Activated naive CD8-positive, alpha-beta T cell treated with anti-CD3 and anti-CD28 coated beads for 36 hours (primary cell): ENCODE measurements at places on chromosomes 4 and X.

GRCh38 chr4:94757192-94758140 is at the start of gene BMPR1B:
Gene BMPR1B, plus strand, starts transcription at chr4:94757955. Its CDS starts 346,470 bp downstream, at chr4:95104425.
- peak; percentile 12 for DNase-seq

DNA sequence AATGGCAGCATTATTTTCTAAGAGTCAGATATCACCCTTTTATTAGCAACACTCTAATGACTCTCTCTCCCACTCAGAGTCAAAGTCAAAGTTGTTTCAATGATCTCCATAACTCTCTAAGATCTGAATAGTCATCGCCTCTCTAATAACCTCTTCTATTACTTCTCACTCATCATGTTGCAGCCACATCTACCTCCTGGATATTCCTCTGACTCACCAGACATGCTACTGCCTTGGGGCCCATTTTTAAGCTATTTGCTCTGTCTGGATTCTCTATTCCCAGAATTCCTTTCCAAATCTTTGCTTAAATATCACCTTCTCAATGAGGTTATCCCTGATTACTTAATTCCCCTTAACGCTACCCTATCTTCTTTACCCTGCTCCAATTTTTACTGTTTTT is 391.8 kb upstream of the MAGEB16 start:
- no peak for DNase-seq

DNA sequence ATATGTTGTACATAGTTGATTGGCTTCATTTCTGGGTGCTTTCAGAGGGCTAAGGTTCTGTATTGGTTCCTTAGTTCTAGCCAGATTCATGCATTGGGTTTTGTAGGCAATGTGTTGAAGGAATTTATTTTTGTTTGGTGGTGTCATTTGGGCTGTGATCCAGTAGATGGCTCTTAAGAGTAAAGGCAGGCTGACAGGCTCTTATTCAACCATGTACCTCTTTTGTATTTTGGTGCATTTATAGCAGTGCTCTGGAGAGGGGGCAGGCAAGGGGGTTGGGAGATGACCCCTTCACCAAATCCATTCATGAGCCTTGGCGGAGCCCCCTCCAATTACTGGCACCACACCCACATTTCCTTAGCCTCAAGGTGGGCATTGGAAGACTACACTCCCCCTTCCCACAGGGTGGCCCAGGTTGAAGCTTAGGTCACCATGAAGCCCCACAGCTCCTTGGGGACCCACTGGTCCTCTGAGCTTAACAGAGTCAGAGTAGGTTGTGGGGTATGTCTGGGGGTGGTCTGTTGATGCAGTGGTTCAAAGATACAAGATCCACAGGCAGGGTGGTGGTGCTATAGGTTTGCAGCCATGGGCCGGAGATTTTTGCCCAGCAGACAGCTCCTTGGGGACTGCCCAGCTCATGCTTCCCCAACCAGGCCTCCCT is 143.0 kb upstream of the GNPDA2 start:
- no peak for DNase-seq

- DNase-seq, result no peak
Observed at GRCh38 chr4:6873291-6873690, 36.3 kb upstream of the TBC1D14 start.

GRCh38 chrX:37684973-37685372 is 618 bp upstream of the XK start:
- DNase-seq, result no peak

GRCh38 chr4:177177541-177178081 is 132.1 kb upstream of the NEIL3 start:
- DNase-seq, result no peak

DNA sequence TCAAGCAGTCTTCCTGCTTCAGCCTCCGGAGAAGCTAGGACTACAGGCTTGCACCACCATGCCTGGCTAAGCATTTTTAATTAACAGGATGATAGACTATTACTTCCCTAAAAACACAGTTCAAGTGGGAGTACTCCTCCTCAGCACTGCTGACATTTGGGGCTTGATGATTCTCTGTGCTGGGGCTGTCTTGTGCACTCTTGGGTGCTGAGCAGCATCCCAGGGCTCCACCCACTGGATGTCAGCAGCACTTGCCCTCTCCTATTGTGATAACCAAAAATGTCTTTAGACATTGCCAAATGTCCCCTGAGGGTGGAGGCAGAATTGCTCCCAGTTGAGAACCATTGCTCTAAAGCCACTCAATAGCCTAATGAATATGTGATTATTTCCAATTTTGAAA is 60.4 kb downstream of the CLCN4 start:
- DNase-seq, result no peak

DNA sequence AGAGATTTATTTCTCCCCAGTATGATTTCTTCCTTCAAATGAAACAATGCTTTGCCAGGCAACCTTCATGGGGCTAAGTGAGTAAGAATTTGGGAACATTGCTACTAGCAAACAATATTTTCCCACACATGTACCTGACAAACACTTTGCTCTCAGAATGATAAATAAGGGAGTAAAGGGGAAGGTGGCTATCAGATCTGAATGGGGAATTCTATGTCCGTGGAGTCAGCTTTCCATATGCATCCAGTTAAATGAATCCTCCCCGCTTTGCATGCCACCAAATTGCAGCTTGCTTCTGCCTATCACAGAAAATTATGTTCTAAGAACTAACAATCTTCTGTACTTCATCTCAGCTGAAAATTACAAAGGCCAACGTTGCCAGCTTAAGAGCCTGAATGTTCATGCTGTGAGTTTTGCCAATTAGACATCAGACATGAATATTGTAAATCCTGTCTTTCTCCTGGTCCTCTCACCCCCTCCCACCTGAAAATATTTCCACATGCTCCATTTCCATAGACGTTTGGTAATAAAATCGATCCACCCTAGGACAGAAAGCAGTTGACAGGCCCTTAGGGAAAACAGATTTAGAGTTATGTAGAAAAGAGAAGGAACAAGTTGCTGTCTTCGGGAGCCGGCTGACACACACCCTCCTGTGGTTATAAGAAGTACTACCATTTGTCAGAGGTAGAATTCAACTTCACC is 6.3 kb downstream of the MEPE start:
- DNase-seq, result no peak

- no peak for DNase-seq
Observed at GRCh38 chrX:134512566-134512965, 52.6 kb downstream of the HPRT1 start.

- no peak for DNase-seq
Observed at GRCh38 chr4:80678413-80678812, 342.9 kb downstream of the CFAP299 start.

DNA sequence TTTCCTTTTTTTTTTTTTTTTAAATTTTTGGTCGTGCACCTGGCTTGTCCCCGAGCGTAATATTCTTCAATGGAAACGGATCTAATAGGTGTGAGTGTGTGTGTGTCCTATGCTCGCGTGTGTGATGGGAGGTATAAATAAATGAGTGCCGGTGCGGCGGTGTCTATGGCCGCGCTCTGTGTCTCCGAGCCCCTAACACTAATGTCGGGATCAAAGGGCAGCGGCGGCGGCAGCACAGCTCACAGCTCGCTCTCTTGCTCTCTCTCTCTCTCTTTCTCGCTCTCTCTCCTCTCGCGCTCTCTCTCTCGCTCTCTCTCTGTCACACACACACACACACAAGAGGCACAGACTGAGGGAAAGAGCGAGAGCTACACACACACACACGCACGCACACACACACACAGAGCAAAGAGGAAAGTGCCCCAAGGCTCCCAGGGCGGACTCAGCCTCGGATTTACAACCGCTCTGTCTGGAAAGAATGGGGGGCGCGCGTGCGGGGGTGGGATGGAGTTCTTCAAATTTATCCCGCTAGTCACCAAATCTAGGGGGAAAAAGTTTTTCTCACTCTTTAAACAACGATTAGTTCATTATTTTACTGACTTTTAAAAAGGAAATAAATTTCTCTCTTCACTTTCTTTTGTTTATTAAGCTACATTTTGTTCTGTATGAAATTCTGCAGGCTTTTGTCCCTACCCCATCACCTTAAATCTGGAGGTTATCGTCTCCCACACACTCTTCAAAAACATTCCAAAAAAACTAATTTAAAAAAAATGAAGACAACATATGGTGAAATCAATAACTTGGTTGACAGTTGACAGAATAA is at the start of gene ZNF827:
Gene ZNF827 (minus strand): TSS at position 206 of the 823 bp plus-strand sequence. CDS start 416 bp downstream, outside the sequence.
- DNase-seq, result peak; percentile 64

- no peak for DNase-seq
Observed at GRCh38 chr4:89582756-89583505, 254.0 kb downstream of the SNCA start.

- no peak for DNase-seq
Observed at GRCh38 chr4:155005395-155006090, 202.9 kb upstream of the NPY2R start.

DNA sequence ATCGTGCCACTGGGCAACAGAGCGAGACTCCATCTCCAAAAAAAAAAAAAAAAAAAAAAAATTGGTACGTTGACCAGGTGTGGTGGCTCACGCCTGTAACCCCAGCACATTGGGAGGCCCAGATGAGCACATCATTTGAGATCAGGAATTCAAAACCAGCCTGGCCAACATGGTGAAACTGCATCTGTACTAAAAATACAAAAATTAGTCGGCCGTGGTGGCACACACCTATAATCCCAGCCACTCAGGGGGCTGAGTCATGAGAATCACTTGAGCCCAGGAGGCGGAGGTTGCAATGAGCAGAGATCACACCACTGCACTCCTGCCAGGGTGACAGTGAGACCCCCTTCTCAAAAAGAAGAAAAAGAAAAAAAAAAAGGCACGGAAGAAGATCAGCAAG is 24.5 kb downstream of the RBMX start:
- DNase-seq, result no peak

DNA sequence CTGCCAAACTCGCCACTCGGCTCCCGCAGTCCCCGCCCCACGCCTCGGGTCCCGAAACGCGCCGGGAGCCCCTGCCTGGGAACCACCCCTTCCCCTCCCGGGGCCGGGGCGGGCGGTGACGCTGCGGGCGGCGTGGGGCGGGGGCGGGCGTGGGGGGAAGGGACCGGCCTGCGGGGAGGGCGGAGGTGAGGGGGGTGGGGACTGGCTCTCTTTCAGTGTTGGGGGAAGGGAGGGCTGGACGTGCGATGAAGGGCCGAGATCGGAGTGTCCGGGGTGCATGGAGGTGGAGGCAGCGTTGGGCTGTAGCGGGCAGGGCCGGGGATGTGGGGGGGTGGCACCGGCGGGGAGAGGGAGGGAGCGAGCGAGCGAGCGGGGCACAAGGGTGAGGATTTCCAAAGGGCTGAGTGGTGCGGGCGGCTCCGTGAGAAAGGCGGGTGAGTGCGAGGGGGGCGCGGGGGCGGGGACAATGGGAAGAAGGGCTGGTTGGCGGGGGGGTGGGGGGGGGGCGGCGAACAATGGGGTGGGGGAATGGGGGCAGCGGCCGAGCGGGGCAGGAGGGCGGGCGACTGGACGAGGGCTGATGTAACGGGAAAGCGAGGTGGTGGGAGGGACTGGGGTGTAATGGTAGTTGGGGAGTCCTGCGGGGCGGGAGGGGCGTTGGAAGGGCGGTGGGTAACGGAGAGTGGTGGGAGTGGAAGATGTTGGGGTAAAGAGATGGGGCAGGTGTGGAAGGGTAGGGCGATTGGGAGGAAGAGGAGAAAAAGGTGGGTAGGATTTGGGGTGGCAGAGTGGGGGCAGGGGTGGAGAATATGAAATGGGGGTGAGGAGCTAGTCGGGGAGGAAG is 578 bp downstream of the DCUN1D4 start:
- peak; percentile 55 for DNase-seq

- no peak for DNase-seq
Observed at GRCh38 chr4:1842993-1843448, 12.9 kb downstream of the LETM1 start.

DNA sequence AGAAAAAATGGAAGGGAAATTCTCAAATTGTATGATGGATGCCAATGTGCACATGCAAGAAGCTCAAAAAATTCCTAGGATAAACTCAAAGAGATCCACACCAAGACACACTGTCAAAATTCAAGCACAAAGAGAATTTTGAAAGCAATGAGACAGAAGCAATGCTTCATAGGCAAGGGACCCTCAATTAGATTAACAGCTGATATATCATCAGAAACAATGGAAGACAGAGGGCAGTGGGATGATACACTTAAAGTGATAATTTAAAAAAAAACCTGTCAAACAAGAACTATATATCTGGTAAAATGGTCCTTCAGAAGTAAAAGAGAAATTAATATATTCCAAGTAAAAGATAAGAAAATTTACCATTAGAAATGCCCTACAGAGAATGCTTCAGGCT is 306.3 kb upstream of the PCDH7 start:
- DNase-seq, result no peak

- DNase-seq, result no peak
Observed at GRCh38 chr4:147560625-147561024, 56.6 kb upstream of the TMEM184C start.

GRCh38 chrX:111411983-111412382 is at the start of gene DCX:
Gene DCX, minus strand, starts transcription at chrX:111412192. Its CDS starts 1,794 bp downstream, at chrX:111410398.
- no peak for DNase-seq

DNA sequence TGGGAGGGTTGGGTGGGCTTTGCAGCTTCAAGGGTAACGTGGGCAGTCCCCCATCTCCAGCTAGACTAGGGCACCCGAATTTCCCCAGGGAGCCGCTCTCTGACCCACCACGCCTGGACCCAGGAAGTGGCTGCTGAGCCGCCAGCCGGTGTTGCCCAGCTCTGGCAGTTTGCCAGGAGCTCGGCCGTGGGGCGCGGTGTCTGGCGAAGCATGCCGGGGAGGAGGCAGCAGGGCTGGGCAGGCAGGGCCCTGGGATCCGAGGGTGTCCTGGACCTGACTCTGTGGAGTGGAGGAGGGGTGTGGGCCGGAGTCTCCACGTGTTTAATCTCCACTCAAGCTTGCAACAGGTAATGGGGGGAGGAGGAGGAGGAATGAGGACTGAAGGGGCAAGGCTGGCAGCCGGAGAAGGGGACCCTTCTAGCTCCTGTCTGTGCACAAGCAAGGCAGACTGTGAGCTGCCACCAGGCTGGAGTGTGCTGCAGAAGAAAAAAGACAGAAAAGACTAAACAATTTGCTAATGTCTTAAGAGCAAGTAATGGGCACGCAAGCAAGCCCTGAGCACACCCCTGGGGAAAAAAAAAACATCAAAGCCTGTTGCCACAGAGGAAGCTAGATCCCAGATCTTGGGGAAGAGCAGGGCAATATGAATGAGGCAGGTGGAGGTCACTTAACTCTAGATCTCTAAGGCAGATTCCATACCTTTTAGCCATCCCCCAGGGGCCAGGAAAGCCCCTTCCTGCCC is 2.4 kb downstream of the LONRF3 start:
- peak; percentile 16 for DNase-seq

DNA sequence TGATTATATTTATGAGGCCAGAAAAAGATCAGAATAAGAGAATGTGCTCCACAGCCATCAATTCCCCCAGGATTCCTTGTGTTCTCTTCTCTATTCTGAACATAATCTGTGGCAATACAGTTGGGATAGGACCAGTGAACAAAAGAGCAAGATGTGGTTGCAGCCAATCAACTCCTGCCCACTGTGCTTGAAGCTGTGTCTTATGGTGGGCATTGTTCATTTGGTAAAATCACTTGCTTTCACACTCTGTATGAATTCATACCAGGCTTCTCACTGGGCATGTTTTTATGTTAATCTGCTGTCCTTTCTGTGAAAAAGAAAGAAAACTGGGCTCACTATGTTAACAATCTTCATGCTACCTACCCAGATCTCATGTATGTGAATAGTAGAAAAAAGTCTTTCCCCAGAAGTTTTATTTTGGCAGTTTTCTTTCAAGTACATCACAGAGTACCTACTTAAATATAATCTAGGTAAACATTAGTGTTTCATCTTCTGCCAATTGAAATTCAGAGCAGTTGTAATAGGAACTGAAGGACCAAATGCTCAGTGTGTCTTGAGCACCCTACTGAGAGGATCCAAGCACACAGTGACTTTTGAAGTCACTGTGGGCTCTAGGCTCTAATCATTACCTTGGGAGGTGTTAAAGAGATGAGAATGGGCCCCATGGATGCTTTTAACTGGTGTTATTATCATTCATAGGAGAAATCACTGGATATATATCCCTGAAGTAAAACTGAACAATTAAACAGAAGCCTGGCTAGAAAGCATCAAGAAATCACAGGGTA is 429.2 kb upstream of the TRAM1L1 start:
- DNase-seq, result no peak
